ENCODE measurements at places on chromosomes 5 and 9.

DNA sequence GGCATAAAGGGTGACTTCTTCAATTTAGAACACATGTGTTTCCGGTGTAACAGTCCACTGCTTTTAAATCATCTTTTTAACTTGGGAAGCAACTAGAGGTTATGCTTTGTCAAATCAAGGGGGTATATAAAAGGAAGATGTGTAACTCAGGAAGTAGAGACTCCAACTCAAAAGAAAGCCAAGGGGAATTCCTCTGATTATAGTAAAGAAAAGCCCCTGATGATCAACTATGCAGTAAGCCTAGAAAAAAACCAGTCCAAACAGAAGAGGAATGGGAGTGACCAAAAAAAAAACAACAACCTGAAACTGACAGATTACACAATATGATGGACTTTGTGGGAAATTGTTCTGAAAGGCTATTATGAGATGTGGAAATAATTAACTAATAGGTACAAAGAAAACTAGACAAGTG lies 90.3 kb downstream of the AK8 start:
- DNase-seq, result no peak

DNA sequence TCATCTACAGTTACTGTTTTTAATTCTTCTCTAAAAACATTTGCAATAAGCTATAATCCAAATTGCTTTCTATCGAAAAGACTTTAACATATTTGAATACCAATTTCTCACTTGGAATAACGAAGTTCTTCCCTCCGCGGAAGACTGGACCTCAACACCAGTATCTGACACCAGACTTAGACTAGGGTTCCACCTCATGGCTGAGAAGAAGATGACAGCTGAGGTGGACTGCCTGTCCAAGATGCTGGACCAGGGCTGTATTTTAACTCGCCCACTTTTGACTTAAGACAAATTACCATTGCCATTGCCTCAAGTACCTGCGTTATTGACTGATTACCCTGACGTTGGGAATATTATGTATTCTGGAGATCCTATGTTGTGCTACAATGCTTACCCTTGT lies 34.1 kb downstream of the ZMAT2 start:
- DNase-seq, result no peak

DNA sequence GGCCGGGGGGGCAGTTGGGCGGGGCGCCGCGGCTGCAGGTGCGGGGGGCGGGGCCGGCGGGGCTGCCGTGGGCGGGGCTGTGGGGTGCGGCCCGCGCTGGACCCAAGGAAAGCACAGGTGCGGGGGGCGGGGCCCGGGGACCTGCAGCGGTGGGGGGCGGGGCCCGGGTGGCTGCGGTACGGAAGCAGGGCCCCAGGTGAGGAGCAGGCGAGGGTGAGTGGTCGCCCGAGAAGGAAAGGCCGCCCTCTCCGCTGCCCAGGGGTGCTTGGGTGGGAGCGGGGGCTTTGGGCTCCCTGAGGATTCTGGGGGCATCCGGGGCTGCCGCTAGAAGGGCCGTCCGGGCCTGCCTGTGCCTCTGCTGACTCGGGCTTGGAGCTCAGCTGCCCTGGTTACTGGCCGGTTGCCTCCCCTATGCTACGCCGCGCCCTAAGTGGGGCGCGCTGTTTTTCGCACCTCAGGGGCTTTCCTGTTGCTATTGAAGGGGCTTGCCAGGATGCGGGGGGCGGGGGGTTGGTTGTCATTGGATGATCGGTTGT lies 767 bp downstream of the RALGPS1 start:
- no peak for DNase-seq

GRCh38 chr5:34002629-34003328 lies 5.1 kb downstream of the AMACR start:
- no peak for DNase-seq

- no peak for DNase-seq
Measured at GRCh38 chr5:19001054-19001453, 986.9 kb downstream of the CDH18 start.

GRCh38 chr5:131378721-131379541 lies 115.1 kb downstream of the CDC42SE2 start:
- DNase-seq, result no peak

- no peak for DNase-seq
Measured at GRCh38 chr5:14190194-14191164, 47.3 kb downstream of the TRIO start.

DNA sequence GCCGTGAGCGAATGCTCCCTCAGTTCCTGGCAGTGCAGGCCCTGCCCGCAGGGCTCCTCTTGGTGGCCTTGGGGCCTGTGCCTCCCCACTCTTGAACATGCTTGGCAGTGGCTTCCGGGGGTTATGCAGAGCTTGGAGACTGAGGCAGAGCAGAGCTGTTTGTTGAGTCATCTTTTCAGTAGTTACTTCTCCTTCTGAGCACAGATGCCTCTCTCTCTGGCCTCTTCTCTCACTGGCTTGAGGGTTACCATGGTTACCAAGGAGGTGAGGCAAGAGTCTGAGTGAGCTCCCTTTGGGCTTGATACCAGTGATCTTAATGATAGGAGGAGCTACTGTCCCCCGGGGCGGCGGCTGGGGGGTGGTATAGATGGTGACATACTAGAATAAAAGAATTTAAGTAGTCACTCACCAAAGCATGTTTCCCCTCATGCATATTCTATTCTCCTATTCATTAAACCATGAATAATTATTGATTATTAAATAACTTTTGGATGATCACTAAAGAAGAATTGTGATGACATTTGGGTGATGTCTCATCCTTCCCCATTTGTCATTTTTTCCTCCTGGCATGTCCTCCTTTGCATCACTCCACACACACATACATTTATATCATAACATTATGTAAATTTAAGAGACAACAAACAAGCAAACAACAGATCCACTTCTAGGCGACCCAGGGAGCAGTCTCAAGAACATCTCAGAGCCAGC lies 111.1 kb downstream of the ARHGAP26 start:
- DNase-seq, result no peak

DNA sequence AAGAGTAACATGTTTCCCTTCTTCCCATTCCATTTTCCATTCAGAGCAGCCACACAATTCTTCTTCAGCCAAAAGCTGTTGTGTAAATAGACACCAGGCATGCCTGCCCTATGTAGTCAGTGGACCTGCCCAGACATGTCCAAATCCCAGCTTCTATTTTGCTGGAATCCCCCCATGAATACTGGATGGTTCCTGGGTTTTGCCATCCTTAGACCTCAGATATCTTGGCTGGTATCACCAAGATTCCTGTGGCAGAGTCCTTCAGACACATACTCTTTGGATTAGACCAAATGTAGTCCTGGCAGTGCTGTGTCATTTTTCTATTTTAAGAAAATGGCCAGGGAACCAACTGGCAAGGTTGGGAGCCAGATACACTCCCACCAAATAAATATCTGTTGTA lies 10.3 kb downstream of the FST start:
- no peak for DNase-seq

GRCh38 chr5:76083555-76084495 lies 642 bp downstream of the SV2C start:
- DNase-seq, result no peak

GRCh38 chr9:134597041-134597913 lies 44.3 kb upstream of the COL5A1 start:
- no peak for DNase-seq

DNA sequence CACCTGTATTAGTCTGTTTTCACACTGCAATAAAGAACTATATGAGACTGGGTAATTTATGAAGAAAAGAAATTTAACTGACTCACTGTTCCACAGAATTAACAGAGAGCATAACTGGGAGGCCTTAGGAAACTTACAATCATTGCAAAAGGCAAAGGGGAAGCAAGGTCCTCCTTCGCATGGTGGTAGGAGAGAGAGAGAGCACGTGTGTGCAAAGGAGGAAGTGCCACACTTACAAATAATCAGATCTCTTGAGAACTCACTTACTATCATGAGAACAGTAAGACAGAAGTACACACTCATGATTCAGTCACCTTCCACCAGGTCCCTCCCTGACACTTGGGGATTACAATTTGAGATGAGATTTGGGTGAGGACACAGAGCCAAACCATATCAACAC lies 258.7 kb downstream of the TRIM32 start:
- DNase-seq, result no peak

GRCh38 chr5:170523142-170523551 lies 19.3 kb downstream of the KCNIP1 start:
- peak; percentile 65 for DNase-seq

DNA sequence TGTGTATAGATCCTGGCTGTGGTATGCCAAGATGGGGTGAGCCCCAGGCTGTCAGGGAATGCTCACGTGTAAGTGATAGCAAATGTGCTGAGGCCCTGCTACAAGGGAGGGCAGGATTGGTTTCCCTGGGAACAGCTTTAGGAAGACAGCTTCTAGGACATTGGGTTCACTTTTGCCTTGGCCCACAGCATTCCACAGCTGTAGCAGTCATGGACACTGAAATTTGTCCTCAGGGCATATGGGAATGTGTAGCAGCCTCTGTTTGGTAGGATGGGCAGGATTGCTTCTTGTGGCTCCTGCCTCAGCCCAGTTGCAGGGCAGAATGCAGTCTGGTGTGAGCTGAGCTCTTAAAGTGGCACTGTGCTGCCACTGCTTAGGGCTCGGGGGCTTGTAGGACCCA lies 1061.7 kb upstream of the WWC1 start:
- DNase-seq, result no peak

DNA sequence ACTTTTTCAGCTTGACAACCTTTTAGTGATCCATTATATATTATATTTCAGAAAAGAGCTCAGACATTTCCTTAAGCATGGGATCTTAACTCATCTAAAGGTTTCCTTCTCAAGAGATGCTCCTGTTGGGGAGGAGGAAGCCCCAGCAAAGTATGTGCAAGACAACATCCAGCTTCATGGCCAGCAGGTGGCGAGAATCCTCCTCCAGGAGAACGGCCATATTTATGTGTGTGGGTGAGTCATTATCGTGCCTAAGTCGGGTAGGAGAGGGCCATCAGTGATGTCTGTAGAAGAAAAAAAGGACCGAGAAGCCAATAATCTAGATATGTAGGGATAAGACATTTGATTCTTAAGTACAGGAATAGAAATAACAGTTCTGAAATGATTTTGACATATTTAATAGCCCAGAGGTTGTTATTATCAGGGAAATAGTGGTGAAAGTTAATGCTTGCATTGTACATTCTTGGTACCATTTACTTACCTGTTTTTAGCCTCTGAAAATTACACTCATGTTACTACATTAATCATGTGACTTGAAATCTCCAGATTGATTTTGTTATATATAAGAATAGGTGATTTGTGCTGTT lies 28.2 kb downstream of the MTRR start:
- DNase-seq, result no peak

- DNase-seq, result peak; percentile 59
Measured at GRCh38 chr5:55344392-55344992, 36.7 kb downstream of the MTREX start.

- no peak for DNase-seq
Measured at GRCh38 chr5:167905919-167906853, 385.3 kb upstream of the WWC1 start.

GRCh38 chr5:179437341-179438001 lies 92.2 kb upstream of the ADAMTS2 start:
- no peak for DNase-seq
